Lung (tissue), 17 donors: ENCODE measurements at places on chromosomes 1 and 21.

- no peak for DNase-seq
These were observed 12.3 kb upstream of the RASSF5 start for GRCh38 chr1:206495011-206495461.

- DNase-seq: no peak
These were observed 83.4 kb downstream of the USP24 start for GRCh38 chr1:55131801-55132200.

DNA sequence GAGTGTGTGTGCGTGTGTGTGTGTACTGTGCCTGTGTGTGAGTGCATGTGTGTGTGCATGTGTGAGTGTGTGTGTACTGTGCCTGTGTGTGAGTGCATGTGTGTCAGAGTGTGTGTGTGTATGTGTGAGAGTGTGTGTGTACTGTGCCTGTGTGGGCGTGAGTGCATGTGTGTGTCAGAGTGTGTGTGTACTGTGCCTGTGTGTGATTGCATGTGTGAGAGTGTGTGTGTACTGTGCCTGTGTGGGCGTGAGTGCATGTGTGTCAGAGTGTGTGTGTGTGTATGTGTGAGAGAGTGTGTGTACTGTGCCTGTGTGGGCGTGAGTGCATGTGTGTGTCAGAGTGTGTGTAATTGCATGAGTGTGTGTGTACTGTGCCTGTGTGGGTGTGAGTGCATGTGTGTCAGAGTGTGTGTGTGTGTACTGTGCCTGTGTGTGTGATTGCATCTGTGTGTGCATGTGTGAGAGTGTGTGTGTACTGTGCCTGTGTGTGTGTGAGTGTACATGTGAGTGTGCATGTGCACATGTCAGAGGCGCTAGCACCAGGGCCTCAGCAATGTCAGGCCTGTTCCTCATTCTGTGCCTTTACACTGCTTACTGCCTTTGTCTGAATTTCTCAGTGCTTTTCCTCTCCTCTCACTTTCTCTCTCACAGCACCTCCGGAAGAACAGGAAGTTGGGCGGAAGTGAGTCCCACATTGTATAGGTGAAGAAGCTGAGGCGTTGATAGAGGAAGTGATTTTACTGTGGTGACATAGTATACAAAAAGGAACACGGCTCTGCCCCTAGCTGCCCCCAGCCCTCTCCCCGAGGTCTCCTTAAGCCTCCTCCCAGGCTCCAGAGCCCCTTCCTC is 4.9 kb downstream of the SLC5A9 start:
- DNase-seq: no peak

- DNase-seq: no peak
These were observed 130.7 kb downstream of the FAM78B start for GRCh38 chr1:166036092-166036491.

GRCh38 chr1:112083487-112083886 is 94.0 kb upstream of the KCND3 start:
- DNase-seq: peak; percentile 59
